Activated CD4-positive, alpha-beta T cell treated with anti-CD3 and anti-CD28 coated beads, Interleukin-10, Interleukin-2, amounts not matched to agents 100 ng/mL and 50 ng/mL, durations not matched to agents 16 hours and 8 hours (primary cell): ENCODE measurements at places on chromosomes 1 and 21.
A peak's percentile ranks its signal among the peaks of the same experiment; 100 is the strongest.

DNA sequence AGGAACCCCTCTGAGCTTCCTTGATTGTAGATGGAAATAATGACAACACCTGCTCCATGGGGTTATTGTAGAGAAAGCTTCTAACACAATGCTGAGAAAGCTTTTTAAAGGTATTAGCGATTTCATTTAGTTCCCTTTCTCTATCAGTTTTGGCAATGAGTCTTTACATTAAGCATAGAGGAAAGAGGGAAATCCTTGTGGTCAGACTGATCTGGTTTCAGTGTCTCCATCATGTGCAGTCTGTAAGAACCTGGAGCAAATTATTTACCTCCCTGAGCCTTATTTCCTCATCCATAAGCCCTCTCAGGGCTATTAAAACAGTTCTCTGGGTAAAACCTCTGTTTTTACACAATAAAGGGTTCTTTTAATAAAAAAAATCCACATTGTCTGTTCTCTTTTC is 87.5 kb downstream of the FGGY start:
- no peak for DNase-seq

GRCh38 chr1:168608796-168609715 is 32.7 kb downstream of the XCL1 start:
- no peak for DNase-seq

- peak; percentile 91 for DNase-seq
Measured at GRCh38 chr1:203026031-203026665, at the start of gene PPFIA4. PPFIA4 (plus strand) TSS chr1:203026491; CDS start chr1:203039009, 12,518 bp downstream.

DNA sequence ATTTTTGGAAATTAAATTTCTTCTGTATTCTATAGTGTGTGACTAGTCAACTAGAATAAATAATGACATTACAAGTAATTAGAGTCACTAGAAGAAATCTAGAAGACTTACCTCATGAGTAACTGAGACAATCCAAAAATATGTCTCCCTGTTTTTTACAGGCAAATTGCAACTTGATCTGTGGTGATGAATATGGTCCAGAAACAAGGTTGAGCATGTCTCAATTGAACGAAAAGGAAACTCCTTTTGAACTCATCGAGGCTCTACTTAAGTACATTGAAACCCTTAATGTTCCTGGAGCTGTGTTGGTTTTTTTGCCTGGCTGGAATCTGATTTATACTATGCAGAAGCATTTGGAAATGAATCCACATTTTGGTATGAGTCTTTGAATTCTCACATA is 36.7 kb downstream of the DHX9 start:
- DNase-seq: no peak

GRCh38 chr1:30609999-30610345 is 113.4 kb downstream of the MATN1 start:
- no peak for DNase-seq

DNA sequence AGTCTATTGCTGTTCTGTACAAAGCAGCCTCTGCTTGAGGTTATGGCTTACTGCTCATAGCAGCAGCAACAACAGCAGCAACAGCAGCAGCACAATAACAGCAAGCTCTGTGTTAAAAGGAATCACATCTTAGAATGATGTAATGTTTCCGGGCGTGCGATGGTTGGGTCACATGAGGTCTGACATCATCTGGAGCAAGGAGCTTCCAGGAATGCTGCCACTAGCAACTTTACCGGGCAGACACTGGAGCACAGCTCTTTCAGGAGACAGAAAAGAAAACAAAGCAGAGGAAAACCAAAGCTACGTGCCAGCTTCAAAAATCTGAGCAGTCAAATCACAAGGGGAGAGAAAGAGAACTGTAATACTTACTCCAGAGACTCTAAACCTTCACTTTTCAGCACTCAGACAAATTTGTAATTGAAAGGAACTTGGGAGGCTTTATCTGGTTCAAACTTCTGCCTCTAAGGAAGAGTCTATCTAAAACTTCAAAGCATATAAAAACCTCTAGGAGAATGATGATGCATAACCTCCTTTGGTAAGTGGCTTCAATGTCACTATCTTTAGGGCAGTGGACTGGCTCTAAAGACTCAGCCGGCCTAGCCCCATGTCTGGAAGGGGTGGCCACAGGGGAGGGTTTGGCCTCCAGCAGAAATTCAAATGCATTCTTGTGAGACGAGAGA is 28.3 kb upstream of the RAB3GAP2 start:
- DNase-seq: peak; percentile 13

- DNase-seq: no peak
Measured at GRCh38 chr1:29673669-29674626, 437.6 kb downstream of the PTPRU start.

GRCh38 chr1:11982010-11982392 is 1.8 kb downstream of the MFN2 start:
- peak; percentile 24 for DNase-seq

DNA sequence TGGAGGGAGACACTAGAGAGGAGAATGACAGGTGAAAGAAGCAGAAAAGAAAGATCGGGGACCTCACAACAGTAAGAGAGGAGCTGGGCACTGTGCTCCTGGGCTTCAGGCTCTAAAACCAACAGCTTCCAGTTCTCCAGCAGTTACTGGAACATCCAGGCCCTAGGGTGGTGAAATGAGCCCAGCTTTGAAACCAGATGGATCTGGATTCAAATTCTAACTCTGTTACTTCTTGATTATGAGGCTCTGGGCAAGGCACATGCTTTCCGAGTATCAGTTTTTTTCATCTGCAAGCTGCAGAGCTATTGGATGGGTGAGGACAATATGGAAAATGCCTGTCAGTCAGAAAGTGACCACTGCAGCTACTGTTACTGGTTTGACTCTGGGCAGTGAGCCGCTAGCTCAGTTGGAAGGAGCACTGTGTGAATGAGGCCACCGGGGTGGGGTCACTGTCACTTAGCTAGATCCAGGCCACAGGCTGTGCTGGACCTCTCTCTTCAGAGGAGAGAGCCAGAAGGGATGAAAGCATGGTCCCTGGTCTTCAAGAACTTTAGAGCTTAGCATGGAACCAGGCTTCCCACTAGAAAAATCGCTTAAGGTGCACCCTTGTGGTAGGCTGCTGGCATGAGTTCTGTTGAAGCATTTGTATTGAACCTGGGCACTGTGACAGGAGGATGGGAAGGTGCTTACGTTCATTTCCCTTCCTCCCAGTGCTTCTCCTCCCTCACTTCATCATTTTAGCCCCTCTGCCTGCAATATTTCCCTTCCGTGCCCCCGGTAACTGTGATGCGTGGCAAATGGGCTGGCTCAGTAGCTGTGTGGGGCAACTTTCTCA is 12.2 kb downstream of the PLEKHO1 start:
- DNase-seq: peak; percentile 20
